Mucosa of gallbladder (tissue), 1 donor: ENCODE measurements at places on chromosomes 2 and 18. TPM values are rescaled to one million over a fixed set of nuclear protein-coding genes. Genes with fewer than 3 reads are reported as not detected.
A peak's percentile ranks its signal among the peaks of the same experiment; 100 is the strongest.

- no peak for DNase-seq
Observed at GRCh38 chr2:8431446-8432125, 250.3 kb upstream of the ID2 start.

GRCh38 chr2:97707362-97708047 is 5.9 kb upstream of the ZAP70 start:
- DNase-seq = peak; percentile 53

DNA sequence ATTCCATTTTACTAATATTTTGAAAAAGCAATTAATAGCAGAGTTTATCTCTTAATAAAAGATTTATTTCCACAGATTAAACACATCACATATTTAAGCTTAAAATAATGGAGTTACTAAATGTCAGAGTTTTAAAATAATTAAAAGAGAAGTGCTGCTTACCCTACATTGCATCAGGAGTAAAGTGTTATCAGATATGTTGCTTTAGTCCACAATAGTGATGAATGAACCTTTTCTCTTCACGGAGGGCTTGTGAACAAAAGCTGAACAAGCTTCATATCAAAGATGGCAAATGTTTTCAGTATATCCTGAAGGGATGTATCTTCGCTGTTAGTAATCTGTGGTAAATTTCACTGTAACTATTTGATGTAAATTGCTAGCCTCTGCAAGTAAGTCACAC is 69.4 kb upstream of the TTC27 start:
- DNase-seq = no peak

GRCh38 chr2:64220265-64220664 is 76.0 kb upstream of the PELI1 start:
- DNase-seq = no peak

The SOS1 gene
- total RNA-seq = 42.1 TPM
